ENCODE measurements at places on chromosomes 2 and 18.

GRCh38 chr18:77772177-77772576 is 522.5 kb downstream of the GALR1 start:
- no peak for DNase-seq

DNA sequence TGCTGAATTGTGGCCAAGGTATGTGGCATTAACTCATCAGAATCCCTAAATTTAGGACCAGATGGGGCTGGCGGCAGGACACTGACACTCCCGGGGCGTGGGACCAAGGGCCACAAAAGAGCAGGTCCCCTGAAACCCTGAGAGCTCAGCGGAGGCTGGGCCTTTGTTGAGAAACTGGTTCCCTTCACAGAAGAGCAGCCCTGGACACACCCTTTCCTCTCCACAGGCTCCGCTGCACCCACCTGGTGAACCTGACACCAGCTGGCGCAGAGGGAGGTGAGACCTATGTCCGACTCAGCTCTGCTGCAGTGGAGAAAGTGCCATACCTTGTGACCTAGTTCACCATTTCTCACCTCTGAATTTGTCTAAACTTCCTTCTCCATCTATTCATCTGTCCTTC is 119.5 kb downstream of the RTP5 start:
- no peak for DNase-seq

DNA sequence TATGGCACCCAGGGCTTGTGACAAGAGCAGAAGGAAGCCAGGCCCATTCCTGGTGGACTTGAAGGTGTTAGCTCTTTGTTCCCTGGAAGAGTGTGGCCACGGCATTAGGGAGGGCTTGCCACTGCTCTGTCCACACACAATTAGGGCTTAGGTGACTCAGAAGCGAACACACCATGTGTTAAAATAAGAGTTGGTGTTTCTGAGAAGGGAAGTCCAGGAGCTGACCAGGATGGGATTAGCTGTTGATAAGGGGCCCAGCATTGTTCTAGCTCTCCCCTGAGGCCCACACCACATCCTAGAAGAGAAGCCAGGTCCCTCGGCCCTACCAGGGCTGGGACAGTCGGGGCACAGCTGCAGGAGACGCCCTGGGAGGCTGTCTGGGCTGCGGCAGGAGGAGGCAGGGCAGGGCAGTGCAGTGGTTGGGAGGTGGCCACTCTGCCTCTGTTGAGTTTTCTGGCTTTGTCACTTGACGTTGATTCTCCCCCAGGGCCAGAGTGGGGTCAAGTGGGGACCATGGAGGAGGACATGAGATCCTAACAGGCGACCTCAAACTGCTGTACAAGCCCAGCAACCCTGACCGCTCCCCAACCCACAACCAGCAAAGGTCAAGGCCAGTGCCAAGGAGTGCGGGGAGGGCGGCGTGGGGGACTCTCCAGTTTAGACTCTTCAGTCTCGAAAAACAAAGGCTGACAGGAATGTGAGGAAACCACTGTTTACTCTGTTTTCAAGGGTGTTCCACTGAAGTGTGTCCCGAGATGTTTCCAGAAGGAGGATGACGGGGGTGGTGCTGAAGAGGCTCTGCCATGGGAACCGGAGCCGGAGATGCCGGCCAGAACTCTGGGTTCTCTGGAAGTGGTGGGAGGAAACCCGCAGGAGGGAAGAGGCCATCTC is 16.8 kb downstream of the GNLY start:
- DNase-seq, result no peak

DNA sequence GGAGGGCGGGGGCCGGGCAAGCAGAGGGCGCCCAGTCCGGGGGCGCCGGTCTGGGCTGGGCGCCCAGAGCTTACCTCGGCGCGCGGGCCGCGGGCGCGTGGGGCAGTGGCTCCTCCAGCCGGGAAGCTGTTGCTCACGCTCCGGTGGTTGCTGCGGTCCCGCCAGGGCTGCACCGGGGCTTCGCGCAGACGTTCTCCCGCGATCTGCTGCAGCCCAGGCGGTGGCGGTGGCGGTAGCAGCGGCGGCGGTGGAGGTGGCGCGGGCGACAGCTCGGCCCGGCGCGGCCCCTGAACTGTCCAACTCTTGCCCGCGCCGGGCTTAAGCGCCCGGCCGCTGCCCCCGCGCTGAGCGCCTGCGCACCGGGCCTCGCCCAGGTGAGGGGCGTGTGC is 391 bp downstream of the ZNF385B start:
- DNase-seq, result no peak

GRCh38 chr2:223997938-223998337 is 40.7 kb downstream of the MRPL44 start:
- DNase-seq, result no peak

All from fibroblast of the conjunctiva (primary cell).